ENCODE measurements at places on chromosomes 11 and 22.

DNA sequence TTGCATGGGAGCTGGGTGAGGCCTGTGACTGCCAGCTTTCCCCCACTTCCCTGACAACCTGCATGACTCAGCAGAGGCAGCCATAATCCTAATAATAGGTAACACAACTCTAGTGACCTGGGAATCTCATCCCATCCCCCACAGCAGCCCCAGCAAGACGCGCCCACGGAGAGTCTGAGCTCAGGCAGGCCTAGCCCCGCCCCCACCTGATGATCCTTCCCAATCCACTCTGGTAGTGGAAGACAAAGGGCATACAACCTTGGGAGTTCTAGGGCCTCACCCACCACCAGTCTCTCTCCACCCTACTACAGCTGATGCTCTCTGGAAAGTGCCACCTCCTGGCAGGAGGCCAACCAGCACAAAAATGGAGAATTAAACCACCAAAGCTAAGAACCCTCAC, 60.3 kb downstream of the CWF19L2 start:
- no peak for DNase-seq

GRCh38 chr11:33320814-33321330, 63.7 kb downstream of the HIPK3 start:
- DNase-seq: no peak

DNA sequence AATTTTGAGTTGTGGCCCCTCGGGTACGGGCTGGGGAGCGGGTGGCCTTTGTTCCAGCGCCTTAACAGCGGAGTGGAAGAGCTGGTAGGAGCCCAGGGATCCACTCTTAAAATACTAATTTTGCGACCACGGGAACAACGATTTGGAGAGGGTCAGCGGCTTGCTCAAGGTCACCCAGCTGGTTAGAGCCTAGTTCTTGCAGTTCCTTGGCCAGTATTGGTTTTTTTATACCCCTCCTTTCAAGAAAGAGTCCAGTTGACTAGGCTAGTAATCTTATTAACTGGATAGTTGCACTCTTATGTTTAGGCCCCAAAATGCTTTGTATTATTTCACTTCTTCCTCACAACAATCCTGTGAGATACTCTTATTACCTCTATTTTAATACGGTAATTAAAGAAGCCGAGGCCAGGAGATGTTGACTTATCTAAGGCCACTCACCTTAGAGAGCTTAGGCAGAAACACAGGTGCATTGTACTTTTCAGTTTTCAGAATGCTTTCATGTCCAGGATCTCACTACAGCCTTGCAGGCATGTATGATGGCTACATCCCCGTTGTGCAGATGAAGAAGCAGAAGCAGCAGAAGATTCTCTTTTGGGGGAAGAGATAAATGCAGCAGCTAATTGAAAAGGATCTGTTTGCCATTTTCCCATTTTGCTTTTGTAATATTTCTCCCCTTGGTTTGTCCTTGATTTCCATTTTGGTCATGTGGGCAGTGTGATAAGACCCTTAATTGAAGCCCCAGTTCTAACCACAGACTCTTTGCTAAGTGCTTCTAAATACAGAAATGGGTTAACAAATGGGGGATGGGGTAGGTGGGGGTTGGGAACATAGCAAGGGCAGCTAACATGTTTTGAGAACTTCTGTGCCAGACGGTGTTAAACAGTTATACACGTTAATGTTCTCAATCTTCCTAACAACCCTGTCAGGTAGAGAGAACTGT, 1.4 kb downstream of the SREBF2 start:
- DNase-seq: no peak

DNA sequence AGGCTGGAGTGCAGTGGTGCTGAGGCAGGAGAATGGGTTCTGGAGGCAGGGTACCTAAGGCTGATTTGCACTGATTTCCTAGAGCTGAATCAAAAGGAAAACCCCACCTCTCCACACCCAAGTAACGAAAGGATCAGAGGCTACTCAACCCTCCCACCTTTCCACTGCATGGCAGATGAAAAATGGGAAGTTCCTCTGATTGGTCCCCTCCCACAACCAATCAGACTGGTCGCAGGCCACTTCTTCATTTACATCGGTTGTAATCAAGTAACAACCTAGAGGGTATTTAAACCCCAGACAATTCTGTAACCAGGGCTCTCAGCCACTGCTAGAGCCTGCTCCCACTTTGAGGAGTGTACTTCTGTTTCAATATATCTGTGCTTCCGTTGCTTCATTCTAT, 18.6 kb upstream of the PARVB start:
- no peak for DNase-seq

DNA sequence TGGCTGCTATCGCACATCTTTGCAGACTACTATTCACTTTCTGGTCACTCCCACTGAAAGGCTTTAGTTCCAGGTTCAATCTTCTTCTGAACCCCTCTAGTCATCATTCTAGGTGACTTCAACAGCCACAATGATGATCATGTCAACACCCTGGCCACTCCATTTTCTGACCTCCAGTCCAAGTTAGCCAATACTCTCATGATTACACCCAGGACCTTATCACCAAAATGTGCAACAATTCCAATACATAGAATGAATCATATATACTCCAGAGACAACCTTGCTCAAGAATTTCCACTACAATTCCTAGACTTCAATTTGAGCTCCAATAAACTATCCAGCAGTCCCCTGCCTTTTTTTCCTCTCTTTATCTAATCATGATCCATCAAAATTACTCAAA, 70.7 kb downstream of the PAK1 start:
- no peak for DNase-seq

- DNase-seq: peak; percentile 59
These were observed 39.1 kb upstream of the CREB3L1 start for GRCh38 chr11:46238078-46238966.

DNA sequence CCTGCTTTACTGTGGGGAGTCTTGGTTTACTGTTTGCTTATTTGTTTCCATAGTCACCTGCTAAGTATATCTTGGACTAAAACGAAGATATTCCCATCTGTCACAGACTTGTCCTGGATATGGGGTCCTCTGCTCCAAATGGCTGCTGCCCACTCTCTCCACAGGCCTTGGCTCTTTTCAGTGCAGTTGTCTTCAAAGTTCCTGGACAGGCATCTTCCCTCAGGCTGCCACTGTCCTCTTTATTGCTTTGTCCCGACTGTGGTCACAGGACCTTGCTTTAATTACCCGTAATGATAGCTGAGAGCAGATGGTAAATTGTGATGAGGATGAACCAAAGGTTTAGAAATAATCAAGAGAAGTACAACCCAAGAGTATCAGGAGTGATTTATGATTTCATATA, 713.9 kb upstream of the CCDC179 start:
- DNase-seq: no peak

DNA sequence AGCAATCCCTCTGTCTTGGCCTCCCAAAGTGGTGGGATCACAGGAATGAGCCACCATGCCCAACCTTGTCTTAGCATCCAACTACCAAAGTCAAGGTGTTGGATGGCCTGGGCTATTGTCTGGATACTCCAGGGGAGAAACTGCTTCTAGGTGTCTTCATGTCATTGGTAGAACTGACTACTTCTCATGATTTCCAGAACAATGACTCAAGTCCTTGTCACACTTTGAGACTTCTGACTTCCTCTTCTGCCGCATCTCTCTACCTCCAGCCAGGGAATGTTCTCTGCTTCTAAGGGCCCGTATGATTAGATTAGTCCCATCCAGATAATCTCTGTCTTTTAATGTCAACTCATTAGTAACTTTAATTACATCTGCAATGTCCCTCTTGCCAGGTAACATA, 30.6 kb downstream of the APOL6 start:
- no peak for DNase-seq

- no peak for DNase-seq
These were observed 25.8 kb downstream of the SWAP70 start for GRCh38 chr11:9689721-9690120.

GRCh38 chr11:3905080-3905953, 49.9 kb downstream of the STIM1 start:
- peak; percentile 58 for DNase-seq

- DNase-seq: no peak
These were observed at the start of gene KCNQ1 for GRCh38 chr11:2444821-2445745. Gene KCNQ1 (plus strand): TSS chr11:2445008. CDS start chr11:2445099, 91 bp downstream.

DNA sequence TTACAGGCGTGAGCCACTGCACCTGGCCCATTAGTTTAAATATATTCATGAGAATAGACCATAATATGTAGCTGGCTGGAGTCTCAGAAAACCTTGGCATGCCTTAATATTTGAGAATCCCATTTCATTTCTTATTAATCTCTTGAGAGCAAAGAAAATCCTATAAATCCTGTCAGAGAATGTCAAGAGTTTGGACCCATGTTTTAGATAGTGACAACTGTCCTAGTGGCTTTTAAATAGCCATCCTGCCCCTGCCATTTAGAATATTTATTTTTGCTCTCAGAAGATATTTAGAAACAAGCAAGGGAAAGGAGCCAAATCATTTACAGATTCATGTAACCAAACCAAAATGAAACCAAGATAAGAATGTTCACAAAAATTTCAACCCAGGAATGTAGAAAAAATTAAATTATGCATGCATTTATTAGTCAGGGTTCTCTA, 107.2 kb downstream of the SWAP70 start:
- DNase-seq: no peak

DNA sequence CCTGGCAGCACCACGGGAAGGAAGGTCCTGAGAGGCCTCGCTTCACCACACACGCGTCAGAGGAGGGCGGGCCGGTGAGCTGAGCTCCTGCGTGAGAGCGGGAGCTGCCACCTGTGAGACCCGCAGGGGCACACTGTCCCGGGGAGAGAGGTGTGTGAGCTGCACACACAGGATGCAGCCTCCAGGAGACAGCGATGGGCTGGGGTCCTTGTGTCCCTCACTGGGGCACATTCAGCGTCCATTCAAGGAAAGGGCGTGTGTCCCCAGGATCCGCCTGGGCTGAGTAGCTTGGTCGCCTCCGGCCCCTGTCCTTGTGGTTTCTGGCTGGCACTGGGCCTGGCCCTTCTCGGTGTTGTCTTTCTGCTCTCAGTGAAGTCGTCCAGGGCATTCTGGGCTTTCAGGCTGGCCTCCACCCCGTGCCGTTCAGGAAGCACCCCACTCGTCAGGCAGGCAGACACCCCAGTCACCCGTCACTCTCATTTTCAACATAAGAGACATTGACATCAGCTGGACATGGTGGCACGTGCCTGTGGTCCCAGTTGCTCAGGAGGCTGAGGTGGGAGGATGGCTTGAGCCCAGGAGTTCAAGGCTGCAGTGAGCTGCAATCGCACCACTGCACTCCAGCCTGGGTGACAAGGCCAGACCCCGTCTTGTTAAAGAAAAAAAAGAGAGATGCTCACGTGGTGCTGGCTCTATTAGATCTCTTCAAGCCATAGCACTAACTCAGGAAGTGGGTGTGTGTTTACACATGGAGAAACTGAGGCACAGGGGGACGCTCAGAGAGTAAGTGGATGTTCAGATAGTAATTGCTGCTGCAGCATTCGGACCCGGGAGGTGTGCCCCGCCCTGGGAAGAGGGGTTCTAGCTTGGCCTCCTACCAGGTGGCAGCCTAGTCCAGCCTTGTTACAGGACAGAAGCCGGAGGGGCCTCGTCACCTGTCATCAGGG, 1081.6 kb downstream of the BRD1 start:
- DNase-seq: no peak

DNA sequence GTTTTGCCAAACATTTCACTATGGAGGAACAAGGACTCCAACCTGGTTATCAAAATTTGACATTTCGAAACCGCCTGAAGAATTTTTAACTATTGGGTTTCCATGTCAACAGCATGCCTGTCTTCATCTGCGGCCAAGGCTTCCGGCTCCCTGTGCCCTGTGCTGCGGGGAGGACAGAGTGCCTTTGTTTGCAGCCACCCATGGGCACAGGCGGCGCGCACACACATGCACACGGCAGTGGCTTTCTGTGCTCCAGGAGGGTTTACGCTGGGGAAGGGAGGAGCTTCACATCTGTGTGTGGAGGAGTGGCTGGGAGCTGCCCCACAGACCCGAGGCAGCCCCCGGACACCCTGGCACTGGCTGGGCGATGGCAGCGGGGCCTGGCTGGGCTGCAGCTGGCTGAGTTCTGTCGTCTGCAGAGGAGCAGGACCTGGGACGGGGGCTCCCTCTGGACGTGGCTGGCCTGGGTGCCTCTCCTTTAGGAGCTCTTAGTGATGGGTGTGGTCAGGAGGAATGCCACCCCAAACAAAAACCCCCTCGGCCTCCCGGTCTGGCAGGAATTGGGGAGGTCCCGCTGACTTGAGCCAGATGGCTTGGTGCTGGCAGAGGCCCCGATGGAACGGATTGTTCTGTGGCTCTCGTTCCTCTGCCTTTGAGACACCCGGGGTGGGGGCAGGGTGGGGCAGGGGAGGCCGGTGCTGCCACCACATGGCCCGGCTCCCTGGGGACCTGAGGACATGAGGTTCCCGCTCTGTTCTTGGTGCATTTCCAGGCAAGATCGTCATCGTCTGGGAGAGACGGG, 1290.9 kb downstream of the BRD1 start:
- DNase-seq: peak; percentile 43

GRCh38 chr11:63406458-63406857, 36.9 kb downstream of the SLC22A9 start:
- no peak for DNase-seq

DNA sequence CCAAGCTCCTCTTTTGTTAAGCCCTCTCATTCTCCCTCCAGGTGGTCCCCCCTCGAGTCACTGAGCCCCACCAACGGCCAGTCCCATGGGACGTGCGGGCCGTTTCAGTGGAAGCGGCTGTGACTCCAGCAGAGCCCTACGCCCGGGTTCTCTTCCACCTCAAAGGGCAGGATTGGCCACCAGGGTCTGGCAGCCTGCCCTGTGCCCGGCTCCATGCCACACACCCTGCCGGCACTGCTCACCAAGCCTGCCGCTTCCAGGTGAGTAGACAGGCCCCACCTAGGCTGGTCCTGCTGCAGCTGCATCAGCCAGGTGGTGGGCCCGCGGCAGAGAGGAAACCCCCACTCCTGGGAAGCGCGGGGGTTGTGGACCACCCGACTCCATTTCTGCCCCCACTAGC, 3.3 kb downstream of the TMEM132A start:
- DNase-seq: no peak

DNA sequence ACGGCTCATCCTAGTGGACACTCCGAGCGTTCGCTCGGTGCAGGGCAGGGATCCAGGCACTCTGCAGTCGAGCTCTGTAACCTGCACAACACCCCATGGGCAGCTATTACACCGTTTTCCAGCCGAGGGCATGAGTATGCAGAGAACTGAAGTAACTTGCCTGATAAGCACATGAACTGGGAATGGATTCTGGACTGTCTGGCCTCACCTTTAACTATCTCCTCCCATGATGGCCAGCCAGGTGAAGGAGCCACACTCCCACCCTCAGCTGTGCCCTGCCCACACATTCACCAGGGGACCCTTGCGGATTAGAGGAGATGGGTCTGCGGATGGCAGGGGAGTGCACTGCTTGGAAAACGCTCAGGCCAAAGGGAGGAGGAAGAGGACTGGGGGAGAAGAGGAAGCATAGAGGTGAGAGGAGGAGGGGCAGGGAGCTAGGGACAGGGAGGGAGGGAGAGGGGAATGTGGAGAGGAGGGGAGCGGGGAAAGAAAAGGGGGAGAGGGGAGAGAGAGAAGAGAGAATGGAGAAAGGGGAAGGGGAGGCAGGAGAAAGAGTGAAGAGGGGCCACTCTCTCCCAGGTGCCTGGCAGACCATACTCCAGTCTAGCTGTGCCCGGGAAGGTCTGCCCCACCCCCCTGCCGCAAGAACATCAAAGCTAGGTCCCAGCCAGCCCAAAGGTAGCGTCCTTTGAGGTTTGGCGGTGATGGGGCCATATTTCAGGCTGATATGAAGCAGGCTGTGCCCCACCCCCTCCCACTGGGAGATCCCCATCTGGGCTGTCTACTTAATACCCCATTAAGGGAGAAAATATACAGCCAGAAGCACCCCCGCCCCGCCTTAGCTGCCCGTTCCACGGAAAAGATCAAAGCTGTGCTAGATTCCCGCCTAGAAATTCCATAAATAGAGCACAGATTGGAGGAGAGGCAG, 33.2 kb upstream of the TCF20 start:
- DNase-seq: no peak

- DNase-seq: no peak
These were observed 36.0 kb downstream of the CAPN1 start for GRCh38 chr11:65217441-65218423.
